ENCODE measurements at places on chromosomes 2 and 18.

GRCh38 chr18:78582898-78583738 is 396.5 kb upstream of the SALL3 start:
- DNase-seq, result no peak

GRCh38 chr2:220660277-220661145 is 911.6 kb downstream of the EPHA4 start:
- DNase-seq, result no peak

GRCh38 chr2:74751981-74752851 is 81.7 kb upstream of the HK2 start:
- no peak for DNase-seq

DNA sequence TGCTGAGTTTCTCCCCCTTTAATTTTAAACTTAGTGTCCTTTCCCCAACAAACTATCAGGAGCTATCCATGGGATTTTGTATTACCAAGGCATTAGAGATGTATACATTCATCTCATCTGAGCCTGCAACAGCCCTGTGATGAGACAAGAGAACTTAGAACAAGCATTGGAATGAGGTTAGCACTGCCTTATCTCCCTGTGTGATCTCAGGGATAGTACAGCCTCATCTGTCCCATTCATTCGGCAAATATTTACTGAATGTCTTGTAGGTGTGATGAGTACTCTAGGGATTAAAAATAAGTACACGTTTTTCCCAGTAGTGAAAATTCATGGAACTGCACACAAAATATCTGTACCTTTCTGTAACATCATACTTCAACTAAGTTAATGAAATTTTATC is 45.6 kb downstream of the PAIP2B start:
- no peak for DNase-seq

DNA sequence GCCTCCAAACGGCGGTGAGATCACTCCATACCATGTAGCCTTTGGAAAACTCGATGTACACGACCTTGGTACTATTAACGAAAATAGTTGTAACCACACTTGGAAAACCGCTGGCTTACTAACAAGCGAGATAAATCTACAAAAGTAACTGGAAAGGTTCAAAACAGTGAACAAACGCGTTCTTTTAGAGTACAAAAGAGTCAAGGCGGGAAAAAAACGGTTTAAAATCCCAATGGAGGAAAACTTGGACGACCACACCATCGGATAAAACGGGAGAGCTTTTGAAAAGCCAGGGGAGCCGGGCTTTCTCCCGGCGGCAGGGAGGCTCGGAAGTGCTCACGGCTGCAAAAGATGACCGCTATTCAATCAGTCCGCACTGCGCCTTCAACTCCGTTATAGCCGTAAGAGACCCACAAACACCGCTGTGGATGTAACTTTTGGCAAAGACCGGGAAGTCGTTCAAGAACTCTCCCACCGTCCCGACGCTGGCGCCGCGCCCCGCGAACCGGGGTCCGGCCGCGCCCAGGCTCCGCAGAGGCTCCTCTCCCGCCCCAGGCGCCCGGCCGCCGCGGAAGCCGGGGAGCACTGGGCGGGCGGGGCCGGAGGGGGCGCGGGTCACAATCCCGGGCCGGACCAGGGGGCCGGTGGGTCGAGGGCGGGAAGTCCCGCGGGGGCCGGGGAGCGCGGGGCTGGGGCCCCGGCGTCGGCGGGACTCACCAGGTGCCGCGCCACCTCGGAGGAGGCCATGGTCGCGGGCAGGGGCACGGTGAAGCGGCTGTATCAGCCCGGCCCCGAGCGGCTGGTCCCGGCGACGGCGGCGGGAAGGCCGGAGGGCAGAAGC is 465 bp downstream of the SEPTIN10 start:
- DNase-seq, result no peak

DNA sequence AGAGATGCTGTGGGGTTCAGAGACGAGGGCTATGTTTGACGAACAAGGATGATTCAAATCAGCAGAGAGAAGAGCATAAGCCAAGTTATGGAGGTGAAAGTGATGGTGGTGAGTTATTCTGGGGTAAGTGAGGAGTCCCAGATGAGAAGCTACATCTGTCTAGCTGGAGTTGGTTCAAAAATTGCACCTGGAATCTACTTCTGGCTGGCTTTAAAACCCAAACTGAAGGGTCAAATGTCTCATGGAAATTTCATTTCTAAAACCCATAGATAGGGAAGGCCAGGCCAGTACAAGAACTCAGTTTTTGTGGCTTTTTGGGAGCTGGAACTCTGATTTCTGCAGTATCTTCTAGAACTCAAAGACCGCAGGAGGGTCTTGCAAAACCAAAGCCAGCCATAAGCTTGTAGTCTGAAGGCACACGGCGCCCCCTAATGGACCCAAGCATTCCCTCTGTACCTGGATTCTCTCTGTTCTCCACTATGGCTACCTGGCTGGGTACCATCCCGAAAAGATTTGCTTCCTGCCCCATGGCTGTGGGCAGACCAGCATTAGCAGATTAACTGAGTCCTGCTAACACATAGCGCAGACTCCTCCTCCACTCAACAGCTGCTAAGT is 229.1 kb upstream of the SLC14A2 start:
- no peak for DNase-seq

DNA sequence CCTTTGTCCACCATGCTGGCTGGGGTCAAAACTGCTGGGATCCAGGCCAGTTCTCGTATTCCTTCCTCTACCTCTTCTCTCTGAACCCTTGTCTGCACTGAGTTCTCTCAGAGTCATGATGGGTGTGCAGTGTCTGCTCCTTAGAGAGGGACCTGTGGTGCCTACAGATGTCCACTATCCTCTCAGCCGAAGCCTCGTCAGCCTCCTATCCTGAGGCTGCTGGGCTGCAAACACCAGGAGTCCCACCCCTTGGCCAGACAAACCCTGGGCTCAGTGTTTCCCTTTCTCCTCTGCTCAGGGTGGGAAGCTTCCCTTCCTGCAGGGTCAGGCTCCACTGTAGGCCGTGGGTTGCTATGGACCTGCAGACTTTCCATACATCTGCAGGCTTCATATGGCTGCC is 2.3 kb downstream of the INPP5D start:
- DNase-seq, result no peak

DNA sequence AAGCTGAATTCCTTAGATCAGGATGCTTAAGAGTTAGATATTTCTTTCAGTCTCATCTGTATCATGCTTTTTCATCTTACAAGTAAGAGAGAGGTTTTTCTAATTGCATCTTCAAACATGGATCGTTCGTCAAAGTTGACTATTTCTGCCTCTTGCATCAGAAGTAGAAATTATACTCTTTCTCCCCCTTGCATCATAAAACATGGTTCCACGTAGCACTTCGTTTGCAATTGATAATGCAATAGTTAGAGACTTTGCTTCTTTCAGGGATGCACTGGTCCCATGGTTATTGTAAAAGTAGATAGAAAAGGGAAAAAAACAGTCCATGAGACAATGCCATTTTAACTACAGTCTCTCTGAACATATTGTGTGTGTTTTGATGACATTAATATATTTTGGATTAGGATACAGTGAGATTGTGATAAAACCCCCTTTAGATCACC is 75.1 kb upstream of the PARD3B start:
- no peak for DNase-seq

GRCh38 chr2:25266399-25266798 is 75.3 kb downstream of the DNMT3A start:
- no peak for DNase-seq

Data from stimulated activated CD4-positive, alpha-beta T cell treated with anti-CD3 and anti-CD28 coated beads, Interleukin-15, amount 100 ng/mL, for 48 hours (primary cell).